ENCODE measurements at places on chromosomes 7 and 10.

DNA sequence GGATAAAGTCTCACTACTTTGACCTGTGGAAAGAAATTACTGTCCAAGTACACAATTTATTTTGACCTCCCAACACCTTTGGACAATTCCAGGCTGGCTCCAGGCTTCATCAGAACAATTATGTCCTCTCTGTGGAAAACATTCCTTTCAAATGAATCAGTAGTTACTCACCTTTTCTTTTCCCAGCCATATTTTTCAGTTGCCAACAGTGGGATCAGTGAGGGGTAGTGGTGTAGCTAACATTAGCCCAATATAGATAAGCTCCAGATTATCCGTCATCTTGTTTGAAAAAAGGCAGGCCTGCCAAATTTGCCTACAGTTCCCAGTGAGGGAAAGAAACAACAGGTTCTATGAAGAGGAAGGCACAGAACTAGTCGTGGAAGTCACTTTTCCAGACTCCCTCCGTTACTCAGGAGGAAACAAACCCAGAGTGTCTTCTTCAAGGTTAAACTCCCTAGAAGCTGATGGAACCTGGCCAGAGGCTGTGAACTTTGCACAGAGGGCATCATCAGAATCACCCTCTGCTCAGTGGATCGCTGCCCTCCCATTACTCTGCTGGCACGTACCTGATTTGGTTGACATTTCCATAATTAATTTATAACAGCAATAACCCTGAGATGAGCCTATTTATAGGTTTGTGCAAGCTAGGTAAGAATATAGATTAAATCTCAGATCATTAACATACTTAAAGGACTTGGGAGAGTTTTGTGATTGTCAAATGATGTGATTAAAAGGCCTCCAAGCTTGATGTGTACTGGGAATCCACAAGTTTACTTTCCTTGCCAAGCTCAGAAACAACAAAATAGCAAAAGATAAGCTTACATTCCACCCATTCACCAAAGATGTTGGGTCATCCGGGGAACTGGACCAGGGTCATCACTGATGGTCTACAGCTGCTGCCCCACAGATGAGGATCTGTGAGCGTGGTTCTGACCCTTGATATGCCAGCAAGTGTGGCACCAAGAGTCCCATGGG, 654.6 kb upstream of the GALNT17 start:
- DNase-seq: no peak

DNA sequence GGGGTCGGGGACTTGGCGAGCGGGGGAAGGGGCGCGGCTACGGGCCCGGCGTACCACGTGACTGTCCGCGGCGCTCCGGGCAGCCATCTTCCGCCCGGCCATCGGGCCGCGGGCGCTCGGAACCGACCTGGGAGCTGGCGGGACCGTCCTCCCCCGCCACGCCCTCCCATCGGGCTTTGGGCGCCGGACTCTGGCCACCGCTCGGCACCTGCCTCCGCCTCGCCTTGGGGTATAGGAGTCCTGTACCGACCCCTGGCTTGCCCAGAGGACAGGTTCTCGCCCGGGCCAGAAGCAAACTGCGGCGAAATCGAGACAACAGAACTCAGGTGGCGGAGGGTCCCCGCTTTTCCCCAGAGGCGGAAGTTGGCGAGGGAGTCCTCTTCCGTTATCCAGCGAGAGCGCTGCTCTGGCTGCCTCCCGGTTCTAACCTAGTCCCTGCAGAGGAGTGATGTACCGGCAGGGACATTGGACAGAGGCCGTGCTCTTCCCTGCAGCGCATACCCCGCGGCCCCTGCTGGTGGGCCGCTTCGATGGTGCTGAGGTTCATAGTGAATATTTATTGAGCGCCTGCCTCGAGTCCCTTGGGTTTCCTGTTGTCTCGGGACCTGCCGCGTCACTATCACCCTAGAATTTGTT, 1.2 kb upstream of the SGMS1 start:
- peak; percentile 84 for DNase-seq

GRCh38 chr10:43903451-43903850, 254.8 kb upstream of the ZNF32 start:
- no peak for DNase-seq

GRCh38 chr10:87991946-87992345, 128.5 kb downstream of the PTEN start:
- DNase-seq: no peak

All from Ammon's horn (tissue), 1 donor.